ENCODE measurements at places on chromosomes 12 and 14.

DNA sequence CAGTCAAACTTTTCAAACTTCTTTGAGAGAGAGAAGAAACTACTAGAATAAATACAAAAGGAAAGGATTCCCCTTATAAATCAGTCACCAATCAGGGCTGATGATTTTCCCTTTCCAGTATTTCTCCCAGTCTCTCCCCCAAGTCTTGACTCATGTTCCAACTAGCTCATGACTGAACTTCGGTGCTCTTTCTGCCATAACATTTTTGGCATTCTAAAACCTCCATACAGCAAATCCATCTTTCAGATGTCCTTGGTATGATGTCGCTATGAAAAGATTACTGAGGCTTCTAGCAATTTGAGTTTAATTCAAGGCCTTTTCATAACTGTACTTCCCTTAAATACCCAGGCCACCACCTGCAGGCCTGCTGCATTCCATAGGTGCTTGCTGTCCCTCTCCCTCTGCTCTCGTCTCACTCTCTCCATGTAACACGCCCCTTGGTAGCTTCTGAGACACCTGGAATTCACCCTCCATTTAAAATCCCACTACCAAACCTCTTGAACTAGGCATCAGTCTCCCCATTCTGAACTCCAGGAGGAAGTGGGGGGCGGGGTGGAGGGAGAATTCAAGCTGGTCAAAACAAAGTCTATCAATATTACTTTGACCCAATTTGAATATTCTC, 2.4 kb downstream of the PRKD1 start:
- no peak for DNase-seq

GRCh38 chr14:52043690-52044089, 25.2 kb downstream of the NID2 start:
- no peak for DNase-seq

GRCh38 chr12:130097798-130098255, 64.4 kb upstream of the FZD10 start:
- no peak for DNase-seq

GRCh38 chr14:50475460-50475859, 56.9 kb downstream of the MAP4K5 start:
- DNase-seq: no peak

DNA sequence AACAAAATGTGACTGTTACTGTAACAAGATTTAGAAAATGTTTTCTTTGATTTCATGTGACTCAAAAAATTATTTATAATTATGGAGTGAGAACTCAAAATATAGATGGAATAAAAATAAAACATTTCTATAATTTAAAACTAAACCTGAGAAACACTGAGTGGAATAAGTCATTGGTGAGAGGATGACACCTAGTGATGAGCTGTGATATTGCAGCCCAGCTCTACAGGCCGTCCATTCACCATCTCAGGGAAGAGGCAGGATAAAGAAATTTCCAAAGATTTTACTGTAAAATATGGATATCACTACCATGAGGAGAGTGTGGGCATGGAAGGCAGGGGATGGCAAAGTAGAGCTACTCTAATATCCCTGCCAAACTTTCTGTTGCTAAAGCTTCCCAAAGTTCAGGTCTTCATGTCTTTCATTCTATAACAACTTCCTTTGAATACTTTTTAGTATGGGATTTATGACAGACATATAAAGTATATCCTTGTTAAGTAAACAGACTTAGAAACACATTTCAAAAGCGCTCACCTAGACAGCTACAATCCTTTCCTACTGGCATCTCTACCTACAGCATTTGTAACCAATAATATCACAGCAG, 308.0 kb downstream of the ITPR2 start:
- no peak for DNase-seq

- DNase-seq: no peak
Observed at GRCh38 chr12:70553391-70553859, 83.8 kb downstream of the PTPRB start.

GRCh38 chr12:119019166-119019565, 37.8 kb downstream of the SRRM4 start:
- DNase-seq: no peak

Data from brain pericyte (primary cell).